ENCODE measurements at places on chromosomes 6 and 20. TPM values are rescaled to one million over a fixed set of nuclear protein-coding genes. Genes with fewer than 3 reads are reported as not detected.

Gene RIMS4
- not detected for total RNA-seq

Gene TFAP2B
- total RNA-seq = not detected

Gene MRAP2
- not detected for total RNA-seq

GRCh38 chr6:88374553-88374952, 208.4 kb upstream of the CNR1 start:
- DNase-seq = no peak

Gene PLN
- total RNA-seq = not detected

DNA sequence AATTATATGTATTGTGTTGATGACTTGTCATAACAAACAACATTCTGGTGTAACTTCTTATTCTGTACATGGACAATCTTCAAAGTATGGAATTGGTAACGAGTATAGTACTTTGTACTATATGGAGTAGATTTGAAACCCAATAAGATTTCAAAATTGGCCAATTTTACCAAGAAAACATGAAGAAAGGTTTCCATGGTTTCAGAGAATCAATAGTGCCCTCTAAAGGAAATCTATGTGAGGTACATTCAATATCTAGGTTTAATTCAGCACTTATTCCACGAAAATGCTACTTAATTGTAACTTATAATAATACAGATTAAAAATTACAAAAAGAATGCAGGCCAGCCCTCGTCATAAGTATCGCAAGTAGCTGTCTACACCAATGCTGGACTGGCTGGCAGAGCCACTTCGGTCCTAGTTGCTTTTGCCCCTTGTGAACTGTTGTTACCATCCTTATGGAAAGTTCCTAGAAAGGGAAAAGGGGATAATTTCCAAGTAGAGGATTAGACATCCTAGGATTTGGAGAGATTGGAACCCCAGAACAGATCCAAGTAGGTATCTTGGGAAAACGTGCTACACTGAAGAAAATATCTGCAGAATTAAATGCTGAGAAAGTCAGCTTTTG, 70.9 kb downstream of the LCA5 start:
- no peak for DNase-seq

DNA sequence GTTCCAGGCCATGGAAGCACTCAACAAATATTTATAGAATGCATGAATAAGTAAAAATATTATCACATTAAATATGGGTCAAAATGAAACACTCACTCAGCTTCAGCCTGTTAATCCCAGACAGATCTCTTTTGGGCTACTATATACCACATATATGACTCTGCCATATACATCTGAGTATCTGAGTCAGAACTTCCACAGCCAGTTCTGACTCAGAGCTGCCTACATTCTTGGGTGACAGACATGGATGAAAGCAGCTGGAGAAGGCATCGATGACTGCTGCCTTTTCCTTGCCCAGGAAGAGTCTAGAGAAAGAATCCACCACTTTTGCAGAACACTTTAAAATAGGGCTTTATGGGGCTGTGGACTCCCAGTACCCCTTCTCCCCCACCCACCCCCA, 11.5 kb upstream of the PDYN start:
- no peak for DNase-seq

Gene GSTA2
- not detected for total RNA-seq

DNA sequence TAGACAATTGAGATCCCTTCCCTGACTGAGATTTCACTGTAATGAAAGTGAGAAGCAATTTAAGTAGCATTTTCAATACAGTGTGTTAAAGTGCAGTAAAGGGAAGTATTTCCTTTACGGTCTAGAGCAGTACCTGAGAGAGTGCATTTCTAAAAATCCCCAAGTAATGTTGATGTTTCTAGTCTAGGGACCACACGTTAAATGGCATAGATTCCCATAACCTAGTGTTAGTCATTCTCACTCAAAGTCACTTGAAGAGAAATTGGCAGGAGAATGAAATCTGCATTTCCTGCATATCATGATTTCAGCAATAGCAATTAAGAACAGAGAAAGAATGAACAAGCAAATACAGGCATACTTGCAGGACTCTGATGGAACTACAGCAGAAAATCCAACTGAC, 67.9 kb downstream of the CGA start:
- DNase-seq = no peak

DNA sequence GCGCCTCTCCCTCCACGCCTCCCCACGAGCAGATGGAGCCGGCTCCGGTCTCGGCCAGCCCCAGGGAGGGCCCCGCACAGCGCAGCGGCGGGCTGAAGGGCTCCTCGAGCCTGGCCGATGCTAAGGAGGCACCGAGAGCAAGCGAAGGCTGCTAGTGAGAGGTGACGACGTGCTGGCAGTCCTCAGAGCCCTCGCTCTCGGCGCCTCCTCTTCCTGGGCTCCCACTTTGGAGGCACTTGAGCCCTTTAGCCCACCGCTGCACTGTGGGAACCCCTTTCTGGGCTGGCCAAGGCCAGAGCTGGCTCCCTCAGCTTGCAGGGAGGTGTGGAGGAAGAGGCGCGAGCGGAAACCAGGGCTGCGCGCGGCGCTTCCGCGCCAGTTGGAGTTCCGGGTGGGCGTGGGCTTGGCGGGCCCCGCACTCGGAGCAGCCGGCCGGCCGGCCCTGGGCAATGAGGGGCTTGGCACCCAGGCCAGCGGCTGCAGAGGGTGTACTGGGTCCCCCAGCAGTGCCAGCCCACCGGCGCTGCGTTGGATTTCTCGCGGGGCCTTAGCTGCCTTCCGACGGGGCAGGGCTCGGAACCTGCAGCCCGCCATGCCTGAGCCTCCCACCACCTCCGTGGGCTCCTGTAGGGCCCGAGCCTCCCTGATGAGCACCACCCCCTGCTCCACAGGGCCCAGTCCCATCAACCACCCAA, 2.5 kb upstream of the TMEM14C start:
- peak; percentile 57 for DNase-seq

DNA sequence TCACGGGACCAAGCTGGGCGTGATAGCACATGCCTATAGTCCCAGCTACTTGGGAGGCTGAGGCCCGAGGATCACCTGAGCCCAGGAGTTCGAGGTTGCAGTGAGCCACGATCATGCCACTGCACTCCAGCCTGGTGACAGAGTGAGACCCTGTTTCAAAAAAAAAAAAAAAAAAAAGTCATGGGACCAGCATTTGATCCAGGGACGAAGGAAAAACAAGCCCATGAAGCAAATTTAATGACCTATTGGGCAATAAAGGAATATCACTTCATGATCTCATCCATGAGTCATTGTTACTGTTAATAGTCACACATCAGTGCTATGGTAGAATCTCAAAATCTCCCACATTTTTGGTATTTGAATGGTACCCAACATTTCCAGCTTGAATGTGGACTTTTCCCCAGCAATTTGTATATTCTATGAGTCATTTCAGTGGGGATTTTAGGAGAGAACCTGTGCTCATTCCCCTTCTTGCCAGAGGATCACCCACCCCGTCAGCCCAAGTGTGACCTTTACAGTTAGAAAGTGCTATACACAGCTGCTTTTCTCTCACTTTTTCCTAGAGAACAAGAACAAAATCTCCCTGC, 8.5 kb upstream of the SOD2 start:
- no peak for DNase-seq

- no peak for DNase-seq
These were observed 122.1 kb downstream of the HIVEP2 start for GRCh38 chr6:142822842-142823241.

- DNase-seq = no peak
These were observed 13.3 kb upstream of the CRYBG1 start for GRCh38 chr6:106347219-106347618.

DNA sequence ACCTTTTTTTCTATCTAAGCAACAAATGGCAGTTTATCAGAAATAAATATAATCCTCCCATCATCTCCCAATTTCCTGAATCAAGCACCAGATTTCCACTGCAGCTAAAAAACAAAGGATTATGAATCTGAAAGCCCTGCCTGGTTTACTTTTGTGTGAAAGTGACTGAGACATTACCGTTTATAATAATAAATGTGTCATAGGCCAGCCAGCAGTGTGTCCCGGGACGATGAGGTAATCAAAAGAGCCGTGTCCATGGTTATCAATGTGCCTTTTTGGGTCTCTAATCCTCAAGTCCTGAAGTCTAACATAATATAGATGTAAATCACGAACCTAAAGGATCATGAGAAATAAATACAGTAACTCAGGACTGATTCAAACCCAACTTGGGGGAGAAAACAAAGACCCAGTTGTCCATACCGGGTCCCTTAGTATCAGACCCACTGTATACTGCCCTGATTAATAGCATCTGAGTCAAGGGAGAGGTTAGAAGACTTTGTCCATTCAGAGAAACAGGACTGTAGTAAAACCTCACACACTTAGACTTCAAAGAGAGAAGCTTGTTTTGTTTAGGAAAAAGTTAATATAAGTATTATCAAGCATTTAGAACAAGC, 149.1 kb downstream of the SASH1 start:
- DNase-seq = no peak

- DNase-seq = no peak
These were observed 172.7 kb downstream of the SCP2D1 start for GRCh38 chr20:18986146-18986830.

GRCh38 chr6:27758491-27758890, 153.7 kb downstream of the OR2B2 start:
- no peak for DNase-seq

Gene ANKRD66
- total RNA-seq = not detected

DNA sequence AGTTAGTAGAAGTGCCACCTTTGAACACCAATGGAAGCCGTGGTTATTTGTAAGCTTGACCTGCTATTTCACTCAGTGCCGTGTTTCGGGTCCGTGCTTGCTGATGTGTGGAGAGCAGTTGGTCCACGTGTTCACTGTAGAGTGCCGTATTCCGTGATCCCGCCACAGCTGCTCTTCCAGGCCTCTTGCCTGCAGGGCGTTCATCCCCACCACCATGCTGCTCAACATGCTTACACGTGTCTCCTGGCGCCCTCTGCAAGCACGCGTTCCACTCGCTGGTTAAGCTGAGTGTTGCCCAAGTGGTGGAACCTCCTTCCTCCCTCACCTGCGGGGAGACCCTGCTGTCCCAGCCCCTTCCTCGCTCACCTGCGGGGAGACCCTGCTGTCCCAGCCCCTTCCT, 28.0 kb upstream of the DACT2 start:
- DNase-seq = no peak

Gene MYCT1
- 0.25 TPM for total RNA-seq

DNA sequence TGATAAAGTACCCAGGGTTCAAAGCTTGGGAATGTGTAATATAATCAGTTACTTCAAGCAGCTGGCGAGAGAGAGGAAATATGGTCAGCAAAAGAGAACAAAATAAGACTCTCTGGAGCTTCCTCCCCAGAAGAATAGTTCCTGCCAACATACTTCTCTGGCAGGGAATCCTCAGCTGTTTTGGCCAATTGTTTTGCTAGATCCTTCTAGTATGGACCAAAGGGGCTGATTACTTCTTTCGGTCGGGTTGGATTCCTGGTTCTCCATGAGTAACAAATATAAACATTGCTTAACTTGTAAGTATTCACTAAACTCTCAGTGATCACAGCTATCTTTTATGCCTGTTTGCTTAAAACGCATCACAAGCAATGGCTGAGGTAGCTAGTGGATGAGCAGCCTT, 31.4 kb upstream of the FBXO9 start:
- no peak for DNase-seq

DNA sequence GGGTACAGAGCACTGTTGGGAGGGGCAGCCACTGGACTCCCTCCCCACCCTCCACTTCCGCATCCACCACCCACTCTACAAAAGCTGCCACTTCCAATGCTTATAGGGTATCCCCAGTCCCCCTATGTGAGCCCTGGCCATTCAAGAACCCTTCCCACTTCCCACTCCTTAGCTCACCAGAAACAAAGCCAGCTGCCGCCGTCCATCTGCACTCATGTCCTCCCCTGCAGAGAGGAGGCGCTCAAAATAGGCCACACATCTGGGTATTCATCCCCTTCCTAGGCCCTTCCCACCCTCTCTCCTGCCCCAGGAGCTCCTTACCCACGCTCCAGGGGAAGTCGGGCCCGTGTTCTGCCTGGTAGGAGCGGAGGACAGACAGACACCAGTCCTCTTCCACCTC, 6.5 kb upstream of the LY6G5C start:
- DNase-seq = no peak

DNA sequence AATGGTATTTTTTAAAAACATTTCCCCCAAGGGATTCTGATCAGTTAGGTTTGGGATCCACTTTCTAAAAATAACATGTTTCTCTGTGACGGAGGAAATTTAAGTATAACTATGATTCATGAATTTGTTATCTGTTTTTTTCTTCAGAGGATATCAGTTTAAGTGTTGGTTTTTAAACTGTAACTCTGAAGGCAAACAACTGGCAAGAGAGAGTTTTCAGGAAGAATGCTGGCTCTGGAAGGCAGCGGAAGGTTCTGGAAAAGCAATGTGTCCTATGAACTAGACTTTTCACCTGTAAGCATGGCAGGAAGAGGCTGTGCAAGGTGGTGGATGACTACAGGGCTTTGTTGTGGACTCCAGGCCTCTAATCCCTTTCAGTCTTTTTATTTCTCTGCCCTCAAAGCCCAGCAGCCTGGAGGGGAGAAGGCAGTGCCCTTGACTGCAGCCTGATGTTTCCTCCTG, 153.1 kb downstream of the GMPR start:
- DNase-seq = no peak

Gene SPEF1
- total RNA-seq = not detected

Gene COL9A3
- total RNA-seq = 0.93 TPM

DNA sequence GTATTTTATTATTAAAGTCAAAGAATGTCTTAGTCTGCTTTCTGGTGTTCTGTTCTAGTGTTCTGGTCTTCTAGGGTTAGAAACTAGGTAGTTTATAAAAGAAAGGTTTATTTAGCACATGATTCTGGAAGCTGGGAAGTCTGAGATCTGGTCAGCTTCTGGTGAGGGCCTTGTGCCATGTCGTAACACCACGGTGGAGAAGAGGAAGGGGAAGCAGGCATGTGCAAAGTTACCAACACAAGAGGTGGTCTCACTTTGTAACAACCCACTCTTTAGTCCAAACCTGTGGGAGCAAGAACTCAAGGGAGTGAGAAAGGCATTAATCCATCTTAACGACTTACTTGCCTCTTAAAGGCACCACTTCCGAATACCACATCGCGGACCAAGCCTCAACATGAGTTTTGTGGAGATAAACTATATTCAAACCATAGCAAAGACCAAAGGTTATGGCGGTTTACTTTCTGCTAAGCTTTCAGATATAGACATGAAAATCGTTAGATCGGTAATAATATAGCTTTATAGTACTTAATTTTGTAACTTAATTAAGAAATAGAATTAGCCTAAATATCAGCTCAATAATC, 99.4 kb downstream of the NCOA3 start:
- no peak for DNase-seq

GRCh38 chr20:57786304-57786932, 76.6 kb upstream of the PMEPA1 start:
- no peak for DNase-seq

All from T-cell (primary cell).